ENCODE measurements at places on chromosomes 5 and 9. TPM values are rescaled to one million over a fixed set of nuclear protein-coding genes. Genes with fewer than 3 reads are reported as not detected.

DNA sequence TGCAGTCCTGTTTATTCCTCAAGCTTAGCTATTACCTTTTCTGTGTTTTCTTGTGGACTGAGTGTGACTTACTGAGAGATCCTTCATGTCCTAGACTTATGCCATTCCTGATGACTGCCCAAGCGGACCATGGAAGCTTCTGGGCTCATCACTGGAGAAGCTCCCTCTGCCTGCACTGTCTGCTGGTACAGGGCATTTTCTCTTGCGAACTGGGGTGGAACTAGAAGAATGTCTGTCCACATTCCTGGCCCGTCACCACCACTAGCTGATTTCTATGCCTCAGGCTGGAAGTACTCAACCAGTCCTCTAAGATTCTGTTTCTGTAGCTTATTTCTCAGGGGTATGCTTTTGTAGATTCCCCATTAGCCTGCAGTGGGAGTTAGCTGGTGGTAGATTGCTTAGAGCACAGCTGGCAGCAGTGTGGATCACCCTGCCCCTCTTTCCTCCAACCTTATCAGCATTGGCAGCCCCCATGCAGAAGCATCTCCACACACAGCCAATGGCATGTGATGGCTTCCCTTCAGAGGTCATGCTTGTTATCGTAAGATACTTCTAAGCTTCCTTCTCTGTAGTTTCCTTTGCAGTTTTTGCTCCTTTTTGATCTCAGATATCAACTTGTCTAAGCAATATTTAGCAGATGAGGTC lies 12.4 kb downstream of the SLC36A1 start:
- no peak for DNase-seq
- no peaks in the 10 kb centered on the region for H3K36me3 ChIP-seq
- no peaks in the 10 kb centered on the region for H3K27me3 ChIP-seq

DNA sequence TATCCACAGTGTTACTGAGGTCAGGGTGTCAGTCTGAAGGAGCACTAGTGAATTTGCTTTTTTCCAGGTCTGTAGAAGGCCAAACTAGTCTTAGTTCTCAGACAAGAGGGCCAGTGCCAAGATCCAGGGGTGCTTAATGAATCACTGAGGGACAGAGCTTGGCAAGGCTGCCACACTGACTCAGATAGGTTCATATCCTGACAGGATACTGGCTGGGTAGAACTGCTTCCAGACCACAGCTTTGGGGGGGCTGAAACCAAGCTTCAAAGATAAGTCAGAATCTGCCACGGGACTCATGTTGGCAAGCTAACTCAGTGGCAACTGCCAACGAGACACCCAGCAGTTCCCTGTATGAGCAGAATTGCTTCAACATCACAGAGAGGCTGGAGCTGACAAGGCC lies 1125.4 kb downstream of the EFNA5 start:
- H3K4me1 ChIP-seq = no peaks in the 10 kb centered on the region
- no peak overlapping the region for H3K4me3 ChIP-seq
- H3K27me3 ChIP-seq = no peaks in the 10 kb centered on the region
- no peak for DNase-seq
- no peak overlapping the region for H3K27ac ChIP-seq

Gene WDR70
- 43.3 TPM for total RNA-seq

Gene GHR
- 19.7 TPM for total RNA-seq

Gene KIF12
- total RNA-seq = 1.5 TPM

- DNase-seq = no peak
- H3K36me3 ChIP-seq = no peaks in the 10 kb centered on the region
- H3K4me1 ChIP-seq = no peaks in the 10 kb centered on the region
- H3K4me3 ChIP-seq = no peak overlapping the region
- H3K27ac ChIP-seq = no peak overlapping the region
- no peaks in the 10 kb centered on the region for H3K27me3 ChIP-seq
Observed at GRCh38 chr5:114305402-114306207, 56.3 kb upstream of the KCNN2 start.

Gene ASPN
- total RNA-seq = 29.5 TPM

Gene BTNL9
- total RNA-seq = 18.7 TPM

DNA sequence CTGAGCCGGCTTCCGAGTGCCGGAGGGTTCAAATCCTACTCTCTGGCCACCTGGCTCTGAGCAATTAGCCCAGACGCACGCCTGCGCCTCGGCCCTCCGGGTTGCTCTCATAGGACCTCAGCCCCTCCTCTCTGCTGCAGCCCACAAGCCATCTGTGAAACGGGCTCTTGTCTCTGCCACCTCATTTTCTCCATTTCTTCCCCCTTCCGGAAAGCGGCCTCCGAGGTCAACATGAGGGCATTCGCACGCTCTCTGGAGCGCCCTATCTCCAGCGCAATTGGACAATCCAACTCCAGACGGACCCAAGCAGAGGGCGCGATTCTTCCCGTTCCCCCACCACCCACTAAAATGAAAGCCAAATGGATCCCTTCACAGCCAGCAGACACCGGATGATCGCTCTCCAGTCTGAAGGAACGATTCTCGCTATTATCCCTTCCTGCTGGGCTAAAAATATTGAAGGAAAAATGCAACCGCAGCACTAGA lies 41.5 kb downstream of the VAV2 start:
- no peak for DNase-seq
- no peaks in the 10 kb centered on the region for H3K36me3 ChIP-seq
- no peak overlapping the region for H3K4me3 ChIP-seq
- no peaks in the 10 kb centered on the region for H3K27me3 ChIP-seq

- H3K36me3 ChIP-seq = no peaks in the 10 kb centered on the region
- peaks cover 4% of the 10 kb centered on the region for H3K4me1 ChIP-seq
- H3K27me3 ChIP-seq = no peaks in the 10 kb centered on the region
- no peak overlapping the region for H3K4me3 ChIP-seq
- peak overlapping the region; percentile 22 for H3K27ac ChIP-seq
- DNase-seq = no peak
Observed at GRCh38 chr5:55319491-55319890, 11.7 kb downstream of the MTREX start.

Gene PCDHB16
- 10.2 TPM for total RNA-seq

GRCh38 chr5:154236-154635 lies 37.1 kb upstream of the LRRC14B start:
- no peaks in the 10 kb centered on the region for H3K4me1 ChIP-seq
- no peaks in the 10 kb centered on the region for H3K27me3 ChIP-seq
- H3K27ac ChIP-seq = no peak overlapping the region
- H3K36me3 ChIP-seq = no peaks in the 10 kb centered on the region
- DNase-seq = no peak

DNA sequence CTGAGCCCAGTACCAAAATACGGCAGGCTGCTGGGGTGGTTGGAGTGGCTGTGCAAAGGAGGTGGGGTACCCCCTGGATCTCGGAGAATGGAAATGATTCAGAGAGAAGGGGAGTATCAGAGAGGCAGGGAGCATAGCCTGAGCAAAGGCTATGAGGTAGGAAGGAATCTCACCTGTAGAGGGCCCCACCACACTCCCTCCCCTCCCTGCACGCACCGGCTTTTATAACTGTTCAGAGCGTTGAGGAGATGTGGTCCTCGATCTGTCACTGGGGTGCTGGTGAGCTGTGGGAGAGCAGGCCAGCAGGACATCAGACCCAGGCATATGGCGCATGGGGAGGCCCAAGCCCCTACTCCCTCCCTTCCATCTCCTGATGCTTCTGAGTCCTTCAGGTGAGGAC lies 13.2 kb downstream of the PHF19 start:
- H3K36me3 ChIP-seq = no peaks in the 10 kb centered on the region
- no peak for DNase-seq
- no peak overlapping the region for H3K27ac ChIP-seq
- no peaks in the 10 kb centered on the region for H3K27me3 ChIP-seq
- no peak overlapping the region for H3K4me3 ChIP-seq
- H3K4me1 ChIP-seq = no peaks in the 10 kb centered on the region
